ENCODE measurements at places on chromosomes 5 and 9.

DNA sequence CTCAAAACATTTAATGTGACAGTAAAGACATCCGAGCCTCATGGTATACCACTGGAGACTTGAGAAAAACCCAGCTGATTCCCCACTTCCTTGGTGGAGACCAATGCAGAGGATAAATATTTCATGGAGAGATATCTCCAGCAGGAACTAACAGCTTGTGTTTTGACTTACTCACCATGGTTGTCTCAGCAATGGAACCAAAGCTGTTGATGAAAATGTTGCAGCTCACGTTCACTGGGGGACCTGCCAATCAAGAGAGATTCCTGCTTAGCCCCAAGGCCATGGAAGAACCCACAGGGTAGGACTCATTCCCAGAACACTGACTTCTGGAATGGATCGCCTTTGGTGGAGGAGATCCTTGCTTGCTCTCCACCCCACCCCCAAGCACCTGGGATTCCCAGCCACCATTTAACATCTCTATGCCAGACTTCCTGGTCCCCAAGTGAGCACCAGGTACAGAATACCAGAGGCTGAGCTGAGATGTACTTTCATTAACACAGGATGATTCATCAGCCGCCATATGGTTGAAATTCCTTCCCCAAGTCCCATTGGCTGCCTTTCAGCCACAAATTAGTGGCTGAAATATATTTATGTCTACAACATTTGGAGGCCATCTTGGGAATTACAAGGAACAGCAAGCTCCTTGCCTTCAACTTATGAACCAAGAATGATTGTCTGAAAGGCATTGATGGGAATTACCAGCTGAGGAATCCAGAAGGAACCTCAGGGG is 37.9 kb downstream of the GLRA1 start:
- DNase-seq: no peak

DNA sequence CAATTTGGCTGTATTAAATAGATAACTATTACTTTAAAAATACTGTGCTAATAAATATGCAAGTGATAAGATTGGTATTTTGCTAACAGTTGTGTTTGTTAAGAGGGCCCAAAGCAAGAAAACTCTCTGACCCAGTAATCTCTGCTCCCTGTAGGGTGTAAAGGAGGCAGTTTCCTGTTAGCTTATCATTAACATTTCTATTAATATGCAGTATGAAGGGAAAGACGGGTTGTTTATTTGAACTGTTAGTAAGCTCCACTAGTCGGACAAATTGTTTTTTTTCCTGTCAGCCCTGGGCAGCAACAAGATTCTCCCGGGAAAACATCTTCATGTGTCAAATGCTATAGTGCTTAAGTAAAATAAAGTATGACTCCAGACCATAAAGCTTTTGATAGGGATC is 35.6 kb downstream of the ERP44 start:
- no peak for DNase-seq

DNA sequence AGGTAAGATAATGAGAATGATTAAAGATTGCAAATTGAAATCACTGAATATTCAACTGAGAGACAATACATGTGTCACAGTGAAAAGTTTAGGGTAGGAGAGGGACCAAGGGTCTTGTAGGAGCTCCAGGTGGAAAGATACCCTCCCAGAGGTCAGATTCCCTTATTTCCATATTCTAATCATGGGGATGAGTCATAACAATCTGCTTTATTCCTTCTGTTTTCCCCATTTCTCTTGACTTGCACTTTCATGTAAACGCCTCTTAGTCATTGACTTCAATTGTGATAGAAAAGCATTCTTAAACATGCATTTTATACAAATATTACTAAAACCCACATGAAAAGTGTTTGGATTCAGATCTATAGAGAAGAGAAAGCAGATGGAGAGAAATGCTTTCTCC is 81.3 kb upstream of the CTSL start:
- DNase-seq: no peak

GRCh38 chr5:113548396-113548795 is 34.9 kb downstream of the YTHDC2 start:
- DNase-seq: no peak

- no peak for DNase-seq
Observed at GRCh38 chr9:2425676-2426075, 195.9 kb upstream of the VLDLR start.

DNA sequence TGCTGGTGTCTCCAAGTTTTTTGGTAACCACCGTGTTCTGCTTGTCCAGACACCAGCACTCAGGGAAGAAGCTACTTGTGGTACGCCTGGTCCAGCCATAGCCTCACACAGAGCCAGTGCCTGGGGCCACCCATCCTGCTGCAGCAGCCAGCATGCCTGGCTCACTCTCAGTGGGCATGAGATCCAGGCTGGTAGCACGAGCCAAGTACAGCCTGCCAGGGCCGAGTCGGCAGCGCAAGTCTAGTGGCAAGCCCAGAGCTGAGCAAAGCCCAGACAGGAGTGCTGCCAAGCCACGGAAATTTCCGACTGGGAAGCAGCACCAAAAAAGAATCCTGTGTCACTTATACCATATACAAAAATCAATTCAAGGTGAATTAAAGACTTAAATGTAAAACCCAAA is 36.3 kb upstream of the FBXL17 start:
- DNase-seq: no peak

DNA sequence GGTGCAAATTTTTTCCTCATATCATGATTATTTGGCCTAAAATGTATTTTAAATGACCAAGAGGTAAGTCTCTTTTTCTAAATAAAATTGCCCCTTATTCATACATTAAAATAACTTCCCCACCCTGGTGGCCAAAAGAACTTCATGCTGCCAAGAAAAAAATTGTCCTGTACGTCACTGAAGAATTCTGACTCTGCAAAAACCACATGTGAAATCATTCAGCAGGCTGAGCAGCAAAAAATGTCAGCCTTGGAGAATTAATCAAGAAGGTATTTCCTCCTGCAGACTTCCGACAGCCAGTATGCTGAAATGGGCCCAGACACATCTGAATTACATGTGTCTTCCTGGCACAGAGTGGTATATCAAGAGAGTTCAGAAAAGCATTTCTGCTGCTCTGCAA is 94.6 kb upstream of the HMHB1 start:
- DNase-seq: no peak

DNA sequence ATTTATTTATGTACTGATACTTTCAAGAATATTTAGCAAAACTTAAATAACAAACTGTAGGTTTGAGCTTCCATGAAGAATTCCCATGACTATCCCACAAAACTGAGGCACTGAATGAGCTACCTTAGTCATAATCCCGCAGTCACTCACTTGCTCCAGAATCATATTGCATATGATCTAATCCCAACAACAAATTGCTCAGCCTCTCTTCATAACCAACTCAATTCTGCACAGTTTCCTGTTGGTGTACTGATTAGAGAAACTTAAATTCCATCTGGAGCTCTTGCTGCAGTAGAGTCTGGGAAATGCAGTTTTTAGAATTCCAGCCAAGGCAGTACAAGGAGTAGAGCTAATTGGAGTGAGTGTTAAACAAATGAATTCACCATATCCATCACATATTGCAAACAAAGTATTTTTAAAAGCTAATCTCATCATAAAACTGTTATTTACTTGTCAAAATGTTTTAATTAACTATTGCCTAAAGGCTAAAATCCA is 35.7 kb upstream of the CDH18 start:
- DNase-seq: no peak

- DNase-seq: no peak
Observed at GRCh38 chr5:115257981-115258380, 4.7 kb downstream of the PGGT1B start.

GRCh38 chr9:78997296-78997695 is 574.5 kb upstream of the TLE4 start:
- DNase-seq: no peak

GRCh38 chr9:2290382-2290781 is 275.2 kb downstream of the SMARCA2 start:
- DNase-seq: no peak

DNA sequence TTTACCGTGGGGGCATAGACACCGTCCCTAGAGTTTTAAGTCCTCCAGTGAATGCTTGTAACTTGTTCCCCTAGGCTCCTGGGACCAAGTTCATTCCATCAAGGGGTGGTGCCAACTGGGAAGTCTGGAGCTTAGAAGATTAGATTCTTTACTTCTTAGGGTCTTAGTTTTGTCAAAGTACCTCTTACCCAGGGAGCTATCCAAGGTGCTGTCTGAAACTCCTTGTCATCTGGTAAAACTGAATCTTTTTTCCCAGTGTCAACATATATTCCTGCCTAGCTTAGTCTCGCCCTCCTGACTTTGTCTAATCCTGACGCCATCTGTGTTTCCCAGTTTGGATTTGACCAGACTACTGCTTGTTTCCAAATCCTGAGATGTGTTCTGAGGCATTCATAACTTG is 41.6 kb downstream of the MAMDC2 start:
- no peak for DNase-seq

- DNase-seq: no peak
Observed at GRCh38 chr9:134253606-134254205, 72.5 kb upstream of the RXRA start.

DNA sequence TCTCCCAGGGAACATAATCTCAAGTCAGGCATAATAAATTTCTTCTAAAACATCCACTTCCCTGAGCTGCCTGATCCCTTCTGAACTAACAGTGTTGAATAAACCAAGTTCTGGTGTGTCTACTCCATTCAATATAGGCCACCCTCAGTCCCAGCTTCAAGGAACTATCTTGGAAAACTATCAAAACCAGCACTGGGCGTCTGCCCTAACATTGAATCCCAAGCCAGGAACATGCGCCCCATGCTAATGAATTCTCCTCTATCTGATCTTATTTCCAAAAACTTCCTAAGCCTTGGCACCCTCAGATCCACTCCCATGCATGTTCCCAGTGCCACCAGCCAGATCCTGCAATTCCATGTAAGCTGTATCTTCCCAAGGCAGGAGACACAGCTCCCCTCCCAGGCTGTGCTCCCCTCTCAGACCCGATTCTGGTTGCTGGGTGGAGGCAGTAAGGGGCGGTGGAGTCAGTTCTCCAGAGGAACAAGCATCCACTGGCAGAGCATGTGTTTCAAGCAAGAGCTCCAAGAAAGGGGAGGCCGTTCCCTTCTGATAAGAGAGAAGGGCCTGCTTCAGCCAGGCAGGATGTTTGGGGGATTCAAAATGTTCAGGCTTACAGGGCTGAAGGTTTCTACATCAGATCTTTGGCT is 13.1 kb upstream of the FOXI1 start:
- DNase-seq: no peak

GRCh38 chr5:95075111-95075510 is 209.8 kb downstream of the MCTP1 start:
- DNase-seq: no peak

- no peak for DNase-seq
Observed at GRCh38 chr9:136445799-136446198, 6.2 kb upstream of the INPP5E start.

DNA sequence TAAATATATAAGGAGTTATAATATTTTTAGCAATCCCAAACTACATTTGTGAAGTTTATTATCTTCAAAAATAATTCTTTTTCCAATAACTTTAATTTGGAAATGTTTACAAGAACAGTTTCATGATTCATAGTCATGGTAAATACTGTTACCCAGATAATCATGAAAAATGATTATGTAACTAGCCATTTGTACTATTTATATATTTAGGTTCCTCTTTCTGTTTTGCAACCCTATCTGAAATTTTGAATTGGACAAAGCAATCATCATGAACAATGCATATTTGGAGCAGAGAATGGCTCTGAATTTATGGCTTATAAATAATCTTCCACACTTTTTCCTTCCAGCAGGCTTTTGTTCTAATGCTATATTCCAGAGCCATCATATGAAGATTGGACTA is 499.7 kb downstream of the SLCO4C1 start:
- DNase-seq: no peak

Data from NCI-H2107 (cell line).